ENCODE measurements at places on chromosomes 1 and 21.

- peak; percentile 37 for DNase-seq
Measured at GRCh38 chr1:65717815-65718454, 74.8 kb upstream of the PDE4B start.

DNA sequence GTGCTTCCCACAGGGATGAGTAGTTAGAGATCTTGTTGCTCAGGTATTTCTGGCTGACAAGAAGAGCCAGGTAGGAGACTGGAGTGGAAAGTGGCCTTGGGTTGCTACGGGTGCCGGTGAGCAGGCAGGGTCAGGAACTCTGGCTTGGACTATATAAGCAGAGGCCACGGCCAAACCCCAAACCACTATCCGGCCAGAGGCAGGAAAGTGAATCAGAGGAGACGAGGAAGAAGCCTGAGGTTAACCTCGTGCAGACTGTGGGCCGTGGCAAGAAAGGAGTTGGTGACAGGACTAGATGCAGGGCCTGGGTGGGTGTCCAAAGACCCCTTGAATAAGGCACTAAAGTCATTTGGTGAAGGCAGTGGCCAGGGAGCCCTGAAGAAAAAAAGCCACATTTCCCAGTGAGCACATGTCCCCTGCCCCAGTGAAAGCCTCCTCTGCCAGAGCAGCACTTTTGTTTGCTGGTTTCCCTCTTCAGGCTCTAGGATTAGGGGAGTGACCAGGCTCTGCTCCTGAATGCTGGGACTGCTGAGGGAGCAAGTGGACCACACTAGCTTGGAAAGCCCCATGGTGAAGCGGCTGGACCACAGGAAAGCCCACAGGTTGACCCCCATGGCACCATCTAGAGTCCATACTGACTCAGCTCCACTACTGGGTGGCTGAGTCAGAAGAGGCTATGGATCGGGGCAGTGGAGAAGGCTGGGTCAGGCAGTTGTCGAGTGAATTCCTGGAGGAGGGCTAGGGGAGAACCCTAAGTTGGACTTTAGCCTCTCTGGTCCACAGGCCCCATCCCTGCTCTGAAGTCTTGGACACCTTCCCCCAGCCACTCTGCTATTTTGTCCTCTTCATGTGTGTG is 23.4 kb downstream of the CSF1 start:
- peak; percentile 35 for DNase-seq

GRCh38 chr1:15808955-15809354 is 1.5 kb upstream of the UQCRHL start:
- DNase-seq = no peak

- peak; percentile 36 for DNase-seq
Measured at GRCh38 chr1:200242110-200243041, 167.5 kb downstream of the ZNF281 start.

- no peak for DNase-seq
Measured at GRCh38 chr1:51512606-51513005, 6.5 kb downstream of the EPS15 start.

GRCh38 chr21:45299026-45299863 is 11.6 kb upstream of the POFUT2 start:
- DNase-seq = no peak

GRCh38 chr1:109759513-109760334 is 4.0 kb downstream of the EPS8L3 start:
- DNase-seq = no peak

DNA sequence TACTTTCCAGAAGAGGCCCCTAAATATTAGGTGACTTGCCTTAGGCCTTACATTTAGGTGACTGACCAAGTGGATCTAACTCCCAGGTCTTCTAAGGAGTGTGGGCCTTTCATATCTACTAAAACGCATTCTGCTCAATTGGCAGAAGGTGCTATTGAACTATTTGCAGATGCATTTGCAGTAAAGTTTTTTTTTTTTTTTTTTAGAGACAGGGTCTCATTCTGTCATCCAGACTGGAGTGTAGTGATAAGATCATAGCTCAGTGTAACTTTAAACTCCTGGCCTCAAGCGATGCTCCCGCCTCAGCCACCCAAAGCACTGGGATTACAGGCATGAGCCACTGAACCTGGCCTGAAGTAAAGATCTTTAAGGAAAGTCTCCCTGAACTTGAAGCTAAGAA is 13.0 kb upstream of the ACBD6 start:
- DNase-seq = no peak

- peak; percentile 77 for DNase-seq
Measured at GRCh38 chr21:35475009-35475408, 425.9 kb upstream of the RUNX1 start.

- DNase-seq = peak; percentile 38
Measured at GRCh38 chr1:55071477-55071876, 32.1 kb downstream of the PCSK9 start.

GRCh38 chr1:227994632-227995300 is 12.0 kb upstream of the WNT3A start:
- no peak for DNase-seq

GRCh38 chr21:25398630-25399029 is 208.7 kb downstream of the MRPL39 start:
- DNase-seq = no peak

DNA sequence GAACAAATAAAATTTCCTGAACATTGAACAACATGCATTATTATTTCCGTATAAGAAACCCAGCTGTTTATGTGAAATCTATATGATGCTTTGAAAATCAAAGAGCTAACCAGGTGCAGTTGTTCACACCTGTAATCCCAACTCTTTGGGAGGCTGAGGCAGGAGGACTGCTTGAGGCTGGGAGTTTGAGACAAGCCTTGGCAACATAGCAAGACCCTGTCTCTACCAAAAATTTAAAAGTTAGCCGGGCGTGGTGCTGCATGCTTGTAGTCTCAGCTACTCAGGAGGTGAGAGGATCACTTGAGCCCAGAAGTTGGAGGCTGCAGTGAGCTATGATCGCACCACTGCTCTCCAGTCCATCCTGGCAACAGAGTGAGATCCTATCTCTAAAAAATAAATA is 4.8 kb upstream of the ZNF281 start:
- DNase-seq = no peak

DNA sequence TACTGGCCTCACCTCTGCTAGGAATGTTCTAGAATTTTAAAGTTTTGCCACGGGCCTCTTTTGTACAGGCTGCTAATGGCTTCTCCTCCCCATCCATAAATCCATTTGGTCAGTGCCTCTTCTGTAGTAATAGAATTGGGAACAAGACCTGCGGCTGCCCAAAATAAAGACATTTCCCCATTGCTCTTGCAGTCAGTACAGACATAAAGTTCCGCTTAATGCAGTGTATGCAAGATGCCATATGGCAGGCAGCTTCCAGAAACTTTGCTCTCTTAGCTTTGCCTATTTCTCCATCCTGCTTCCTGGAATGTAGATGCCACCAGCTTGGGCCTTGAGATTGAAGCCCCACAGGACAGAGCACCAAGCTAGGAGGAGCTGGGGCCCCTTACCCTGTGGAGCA is 3.7 kb upstream of the SLC2A5 start:
- no peak for DNase-seq

GRCh38 chr21:33937931-33938339 is 22.3 kb upstream of the ATP5PO start:
- no peak for DNase-seq

DNA sequence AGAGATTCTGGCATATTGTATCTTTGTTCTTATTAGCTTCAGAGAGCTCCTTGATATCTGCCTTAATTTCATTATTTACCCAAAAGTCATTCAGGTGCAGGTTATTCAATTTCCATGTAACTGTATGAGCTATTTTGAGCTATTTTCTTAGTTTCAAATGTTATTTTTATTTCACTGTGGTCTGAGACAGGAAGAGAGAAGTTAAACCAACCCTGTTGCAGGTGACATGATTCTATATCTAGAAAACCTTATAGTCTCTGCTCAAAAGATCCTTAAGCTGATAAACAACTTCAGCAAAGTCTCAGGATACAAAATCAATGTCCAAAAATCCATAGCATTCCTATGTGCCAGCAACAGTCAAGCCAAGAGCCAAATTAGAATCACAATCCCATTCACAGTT is 1644.0 kb upstream of the B3GALT2 start:
- DNase-seq = no peak

DNA sequence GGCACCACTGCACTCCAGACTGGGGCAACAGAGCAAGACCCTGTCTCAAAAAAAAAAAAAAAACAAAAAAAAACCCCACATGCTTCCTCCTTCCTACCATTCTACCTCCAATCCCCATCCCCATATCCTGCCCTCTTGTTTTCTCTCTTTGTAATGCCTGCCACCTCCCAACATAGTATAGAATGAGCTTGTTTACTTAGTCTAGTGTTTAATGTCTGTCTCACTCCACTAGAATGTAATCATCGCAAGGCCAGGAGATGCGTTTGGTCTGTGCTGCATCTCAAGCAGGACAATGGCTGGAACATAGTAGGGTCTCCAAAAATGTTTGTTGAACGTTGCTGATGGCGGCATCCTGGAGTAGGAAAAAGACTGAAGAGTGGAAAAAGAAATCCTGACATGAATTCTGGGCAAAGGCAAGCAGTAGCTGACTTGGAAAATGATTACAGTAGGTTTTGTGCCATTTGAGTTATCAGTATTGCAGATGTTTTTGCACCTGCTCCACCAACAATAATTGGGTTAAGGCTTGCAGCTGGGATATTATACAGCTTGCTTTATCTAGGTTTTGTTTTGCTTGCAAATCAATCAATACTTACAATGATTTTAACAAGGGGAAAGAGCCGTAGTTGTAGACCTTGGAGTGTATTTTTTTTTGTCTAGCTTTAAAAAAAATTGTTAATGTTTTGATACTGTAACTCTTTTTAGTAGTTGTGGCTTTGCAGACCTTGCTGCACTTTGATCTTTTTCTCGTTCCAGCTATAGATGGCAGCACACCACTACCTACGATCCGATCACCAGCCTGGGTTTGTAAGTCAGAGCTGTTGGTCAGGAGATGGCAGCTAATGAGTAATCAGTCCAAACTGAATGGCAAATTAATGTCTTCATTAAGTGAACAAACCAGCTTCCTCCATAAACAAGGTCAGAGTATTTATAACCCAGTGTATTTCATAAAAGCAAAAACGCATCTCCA is 62.4 kb downstream of the BACH1 start:
- no peak for DNase-seq

- peak; percentile 90 for DNase-seq
Measured at GRCh38 chr1:235953801-235954200, 87.1 kb upstream of the LYST start.
